ENCODE measurements at places on chromosomes 6 and 20. TPM values are rescaled to one million over a fixed set of nuclear protein-coding genes. Genes with fewer than 3 reads are reported as not detected.

DNA sequence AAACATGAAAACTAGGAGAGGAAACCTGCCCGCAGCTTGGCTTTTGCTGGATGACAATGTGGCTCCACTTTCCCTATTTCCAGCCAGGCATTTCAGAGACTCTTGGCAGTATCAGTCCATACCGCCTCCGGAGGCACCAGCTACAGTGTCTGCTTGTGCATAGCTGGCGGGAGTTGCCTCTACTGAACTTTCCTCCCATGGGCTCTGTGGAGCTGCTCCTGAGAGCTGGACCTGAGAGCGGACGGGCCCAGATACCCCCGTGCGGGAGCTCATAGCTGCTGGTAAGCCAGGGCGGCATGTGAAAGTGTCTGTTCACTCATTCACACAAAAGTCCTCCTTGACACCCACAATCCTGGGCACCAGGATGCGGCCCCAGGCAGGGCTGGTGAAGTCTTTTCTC lies 130.3 kb upstream of the PMEPA1 start:
- DNase-seq: no peak

DNA sequence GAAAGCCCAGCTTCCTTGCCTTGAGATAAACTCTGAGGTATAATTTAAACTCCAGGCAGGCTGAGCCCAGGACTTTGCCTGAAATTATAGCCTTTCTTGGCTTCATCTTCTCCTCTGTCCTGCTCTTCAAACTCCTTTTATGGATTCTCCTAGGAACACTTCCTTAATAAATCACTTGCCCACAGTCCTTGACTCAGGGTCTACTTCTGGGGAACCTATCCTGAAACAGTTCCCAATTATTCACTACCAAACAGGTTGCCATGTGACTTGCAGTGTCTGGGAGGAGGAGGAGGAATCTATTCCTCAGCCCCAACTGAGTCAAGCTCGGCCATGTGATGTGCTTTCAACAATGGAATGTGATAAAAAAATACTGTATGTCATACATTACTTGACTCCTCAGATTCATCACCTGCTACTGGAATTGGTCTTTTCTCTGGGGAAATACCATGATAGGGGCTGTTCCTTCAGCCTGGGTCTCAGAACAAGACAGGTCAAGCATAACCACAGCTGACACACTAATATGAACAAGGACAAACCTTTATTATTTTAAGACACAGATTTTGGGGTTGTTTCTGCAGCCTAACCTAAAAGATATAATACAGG lies 20.5 kb upstream of the CDKN1A start:
- DNase-seq: no peak

The PROKR2 gene
- total RNA-seq: not detected

The PRDM13 gene
- not detected for total RNA-seq

GRCh38 chr6:149197482-149197881 lies 120.0 kb upstream of the TAB2 start:
- no peak for DNase-seq

GRCh38 chr6:30013291-30013922 lies 47.7 kb upstream of the POLR1H start:
- no peak for DNase-seq

DNA sequence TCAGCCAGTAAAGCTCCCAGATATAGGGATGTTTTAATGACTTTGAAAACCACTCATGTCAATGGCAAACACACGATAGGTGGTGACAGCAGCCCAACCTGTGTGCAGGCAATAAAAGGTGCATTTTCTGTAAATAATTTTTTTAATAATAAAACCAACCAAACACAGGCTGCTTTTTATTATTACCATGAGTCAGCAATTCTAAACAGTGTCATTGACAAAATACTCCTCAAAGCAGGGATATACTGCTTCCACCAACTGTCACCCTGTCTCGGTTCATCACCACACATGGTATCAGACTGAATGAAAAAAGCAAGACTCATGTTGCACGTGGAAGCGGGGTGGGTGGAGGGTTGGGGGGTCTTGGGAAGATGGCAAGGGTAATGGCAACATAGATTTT lies 195.9 kb downstream of the ANKRD60 start:
- no peak for DNase-seq

DNA sequence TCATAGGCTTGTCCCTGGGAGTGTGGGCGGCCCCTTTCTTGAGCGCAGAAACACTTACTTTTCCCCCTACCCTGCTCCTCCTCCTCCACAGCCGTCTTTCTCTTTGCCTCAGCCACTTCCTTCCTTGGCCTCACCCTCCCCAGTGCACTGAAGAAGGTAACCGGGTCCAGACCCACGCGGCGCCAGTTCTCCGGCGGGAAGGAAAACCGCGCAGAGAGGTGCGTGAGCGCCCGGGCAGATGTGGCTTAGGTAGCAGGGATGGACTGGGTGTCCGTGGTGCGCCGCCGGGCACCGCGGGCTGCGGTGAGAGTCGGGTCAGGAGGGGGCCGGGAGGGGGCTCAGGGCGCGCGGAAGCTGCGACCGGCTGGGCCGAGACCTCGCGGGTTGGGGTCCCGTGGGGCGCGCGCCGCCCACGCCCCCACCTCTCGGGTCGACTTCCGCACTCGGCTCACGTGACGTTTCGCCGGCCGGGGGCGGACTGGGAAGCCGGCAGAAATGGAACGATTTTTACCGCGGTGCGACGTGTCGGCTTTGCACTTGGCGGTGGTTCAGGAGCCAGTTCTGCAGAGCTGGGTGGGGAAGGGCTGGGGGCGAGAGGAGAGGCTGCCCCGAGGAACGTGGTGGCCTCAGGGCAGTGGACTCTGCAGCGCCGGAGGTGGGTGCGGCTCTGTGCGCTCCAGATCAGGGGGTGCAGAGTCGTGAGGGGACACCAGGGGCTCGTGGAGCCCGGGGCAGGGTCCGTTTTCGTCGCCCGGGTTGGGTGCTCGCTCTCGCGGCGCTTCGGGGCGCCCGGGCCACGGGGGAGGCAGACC lies at the start of gene ABRACL:
Gene ABRACL (plus strand): TSS at position 88 of the 812 bp plus-strand sequence. CDS start 5,416 bp downstream, outside the sequence.
- DNase-seq: peak; percentile 65

The STMND1 gene
- total RNA-seq: not detected

The RNF39 gene
- not detected for total RNA-seq

The ADGRG6 gene
- 0.51 TPM for total RNA-seq

The BNIP5 gene
- not detected for total RNA-seq

The TNFAIP3 gene
- total RNA-seq: 145 TPM

DNA sequence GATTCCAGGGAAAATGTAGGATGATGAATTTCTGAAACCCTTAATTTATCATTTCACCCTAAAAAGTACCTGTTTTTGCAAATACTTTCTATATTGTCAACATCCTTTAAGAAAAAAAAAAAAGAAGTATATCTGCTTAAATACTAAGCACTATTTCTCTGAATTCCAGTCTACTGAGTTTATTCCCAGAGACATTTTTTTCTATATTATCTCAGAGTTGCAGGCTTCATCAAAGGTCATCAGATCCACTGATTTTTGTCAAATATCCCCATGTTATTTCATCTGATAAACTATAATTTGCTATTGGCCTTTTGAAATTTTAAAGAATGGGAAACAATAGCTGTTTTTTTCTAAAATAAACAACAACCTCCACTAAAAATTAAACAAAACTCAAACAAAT lies 357.6 kb upstream of the ID4 start:
- DNase-seq: no peak

GRCh38 chr20:58664883-58665282 lies 13.8 kb downstream of the STX16 start:
- no peak for DNase-seq

The TMEM74B gene
- total RNA-seq: not detected

The FKBP1C gene
- 0.55 TPM for total RNA-seq

The LPA gene
- not detected for total RNA-seq

The BPIFA3 gene
- not detected for total RNA-seq

- no peak for DNase-seq
These were observed 17.2 kb upstream of the HCK start for GRCh38 chr20:32034581-32035425.

DNA sequence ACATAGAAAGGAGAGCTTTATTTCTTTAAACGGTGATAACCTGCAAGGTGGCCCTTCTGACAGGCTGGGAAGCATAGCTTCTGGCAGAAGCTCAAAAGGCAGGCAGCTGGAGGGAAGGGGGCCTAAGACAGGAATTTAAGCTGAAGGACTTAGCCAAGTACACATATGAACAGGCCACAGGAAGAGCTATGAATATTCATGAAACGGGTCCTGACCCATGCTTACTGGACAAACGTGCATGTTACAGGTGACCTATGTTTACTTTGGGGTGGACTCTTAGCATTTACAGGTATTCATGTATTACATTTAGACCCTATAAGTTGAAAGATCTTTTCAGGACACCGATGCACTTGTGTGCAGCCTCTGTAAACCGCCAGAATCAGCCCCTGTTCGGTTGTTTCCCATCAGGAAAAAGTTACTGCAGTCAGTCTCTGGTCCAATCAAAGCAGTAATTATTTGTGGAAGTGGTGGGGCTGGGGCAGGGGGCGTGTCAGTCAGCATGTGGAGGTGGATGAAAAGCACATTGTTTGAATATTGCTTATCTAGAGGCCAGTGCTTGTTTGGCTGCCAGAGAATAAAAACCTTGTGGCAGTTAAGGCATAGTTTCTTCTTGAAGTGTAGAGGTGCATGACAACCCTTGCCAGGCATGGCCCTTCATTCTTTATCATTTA lies 2.9 kb upstream of the GZF1 start:
- DNase-seq: no peak

The C6orf58 gene
- total RNA-seq: not detected

The BIRC7 gene
- not detected for total RNA-seq

The TAF11 gene
- 22.7 TPM for total RNA-seq

DNA sequence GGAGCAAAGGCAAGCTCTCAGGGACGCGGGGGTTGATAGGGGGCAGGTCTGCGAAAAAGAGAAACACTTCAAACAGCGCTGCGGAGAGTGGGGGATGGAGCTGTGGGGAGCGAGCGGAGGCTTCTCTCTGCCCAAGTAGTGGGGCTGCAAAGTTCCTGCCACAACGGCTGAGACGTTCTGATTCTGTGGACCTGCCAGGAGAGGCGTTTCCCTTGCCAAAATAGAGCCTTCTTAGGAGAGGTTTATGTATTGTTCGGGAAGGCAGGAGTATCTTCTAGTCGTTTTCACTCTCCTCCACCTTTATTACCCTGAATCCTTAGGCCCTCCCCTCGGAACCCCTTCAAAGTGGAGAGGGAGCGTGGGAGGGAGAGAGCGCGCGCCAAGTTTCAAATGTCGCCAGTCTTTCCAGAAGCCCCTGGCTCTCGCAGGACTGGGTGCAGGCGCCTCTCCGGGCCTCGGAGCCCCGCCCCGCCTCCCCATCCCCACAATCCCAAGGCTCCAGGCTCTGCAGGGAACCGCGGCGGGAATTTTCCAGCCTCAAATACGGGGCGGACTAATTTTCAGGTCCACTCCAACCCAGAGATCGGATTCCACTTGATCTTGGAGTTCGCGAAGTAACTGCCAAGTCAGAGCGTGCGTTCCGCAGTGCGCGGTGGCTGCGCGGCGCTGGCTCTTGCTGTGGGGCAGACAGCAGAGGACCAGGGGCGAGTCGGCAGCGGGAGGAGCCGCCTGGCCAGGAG lies 10.0 kb upstream of the POU3F2 start:
- DNase-seq: no peak

The ANKEF1 gene
- total RNA-seq: 5.5 TPM

The DEFB119 gene
- total RNA-seq: not detected

GRCh38 chr6:9711365-9711764 lies 703.5 kb downstream of the TFAP2A start:
- DNase-seq: no peak

DNA sequence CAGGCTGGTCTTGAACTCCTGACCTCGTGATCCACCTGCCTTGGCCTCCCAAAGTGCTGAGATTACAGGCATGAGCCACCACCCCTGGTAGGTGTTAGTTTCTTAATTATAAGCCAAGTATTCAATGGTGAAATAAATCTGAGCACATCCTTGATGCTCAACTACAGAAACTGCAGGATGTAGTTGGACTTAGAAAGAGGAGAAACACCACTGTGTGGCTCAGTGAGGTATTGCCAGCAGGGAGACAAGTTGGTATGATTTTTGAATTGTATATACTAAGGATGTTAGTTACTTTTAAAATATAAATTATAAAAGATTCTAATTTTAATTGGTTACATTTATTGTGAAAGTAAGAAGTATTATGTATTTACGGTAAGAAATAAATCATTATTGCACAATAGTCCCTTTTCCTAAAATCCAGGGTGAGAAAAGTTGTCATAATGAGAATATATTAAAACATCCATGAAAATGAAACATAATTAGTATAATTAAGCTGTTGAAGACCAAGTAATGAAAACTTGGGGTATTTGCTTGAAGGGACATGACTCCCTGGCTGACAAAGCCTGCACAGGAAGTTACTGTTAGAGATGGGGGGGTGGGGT lies 17.6 kb downstream of the SLC18B1 start:
- DNase-seq: no peak

- no peak for DNase-seq
These were observed 139.9 kb upstream of the TSHZ2 start for GRCh38 chr20:52832151-52832774.

- no peak for DNase-seq
These were observed 2.1 kb upstream of the TRERF1 start for GRCh38 chr6:42453654-42454427.

- DNase-seq: no peak
These were observed 22.5 kb downstream of the TBC1D7 start for GRCh38 chr6:13305791-13306190.

GRCh38 chr6:117548797-117549301 lies 53.5 kb downstream of the GOPC start:
- peak; percentile 34 for DNase-seq

GRCh38 chr6:149471801-149472200 lies 13.0 kb downstream of the ZC3H12D start:
- DNase-seq: no peak

DNA sequence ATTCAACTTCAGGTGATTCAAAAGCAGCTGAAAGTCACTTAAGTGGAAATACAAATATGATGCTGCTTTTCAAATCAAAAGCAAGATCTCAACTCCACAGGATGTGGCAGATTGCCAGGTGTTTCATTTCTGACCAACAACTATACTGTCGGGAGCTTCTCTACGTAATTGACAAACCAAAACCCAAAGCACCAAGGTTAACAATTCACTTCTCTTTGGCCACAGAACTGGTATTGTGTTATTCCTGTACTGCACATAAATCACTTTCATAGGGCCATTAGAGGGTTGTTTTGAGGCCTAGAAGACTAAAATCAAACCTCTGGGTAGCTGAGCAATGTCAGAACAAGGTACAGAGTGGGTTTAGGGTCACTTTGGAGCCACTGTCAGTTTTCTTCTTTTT lies 169.7 kb downstream of the HAO1 start:
- no peak for DNase-seq

DNA sequence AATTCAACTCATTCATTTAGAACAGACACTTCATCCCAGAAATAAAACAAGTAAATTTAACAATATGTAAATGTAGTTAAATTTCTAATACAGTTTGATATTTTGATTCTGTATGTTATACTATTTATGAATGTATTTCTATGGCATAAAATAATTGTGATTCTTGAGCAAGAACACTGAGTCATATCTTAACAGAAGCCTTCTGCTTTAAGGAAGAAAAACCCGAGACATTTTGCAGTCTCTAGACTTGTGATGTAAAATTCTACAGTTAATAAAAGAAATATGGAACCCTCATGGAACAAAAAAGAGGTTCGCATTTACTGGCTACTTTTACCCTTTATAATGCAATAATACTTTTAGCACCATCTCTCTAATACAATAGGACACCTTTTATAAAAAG lies 47.9 kb upstream of the SCML4 start:
- no peak for DNase-seq
